ENCODE measurements at places on chromosomes 7 and 10.
A peak's percentile ranks its signal among the peaks of the same experiment; 100 is the strongest.

GRCh38 chr10:35827783-35828182 is 185.7 kb upstream of the FZD8 start:
- DNase-seq: no peak

DNA sequence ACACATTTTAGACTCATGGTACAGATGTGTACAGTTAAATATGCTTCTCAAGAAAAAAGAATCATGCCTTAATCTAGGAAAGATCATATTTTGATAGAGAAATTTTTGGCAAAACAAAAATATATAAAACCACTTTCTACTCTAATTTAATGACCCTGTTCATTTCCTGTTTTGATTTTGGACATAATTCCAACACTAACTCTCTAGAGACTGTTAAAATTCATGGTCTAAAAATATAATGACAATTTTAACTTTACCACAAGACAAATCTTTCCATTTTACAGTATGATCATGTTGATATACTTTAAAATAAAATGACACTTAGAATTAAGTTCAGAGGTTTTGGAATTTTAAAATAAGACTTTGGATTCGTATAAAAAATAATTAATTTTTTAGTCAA is 45.2 kb downstream of the PRKG1 start:
- DNase-seq: no peak

GRCh38 chr7:123410273-123410904 is 124.0 kb downstream of the IQUB start:
- peak; percentile 22 for DNase-seq

DNA sequence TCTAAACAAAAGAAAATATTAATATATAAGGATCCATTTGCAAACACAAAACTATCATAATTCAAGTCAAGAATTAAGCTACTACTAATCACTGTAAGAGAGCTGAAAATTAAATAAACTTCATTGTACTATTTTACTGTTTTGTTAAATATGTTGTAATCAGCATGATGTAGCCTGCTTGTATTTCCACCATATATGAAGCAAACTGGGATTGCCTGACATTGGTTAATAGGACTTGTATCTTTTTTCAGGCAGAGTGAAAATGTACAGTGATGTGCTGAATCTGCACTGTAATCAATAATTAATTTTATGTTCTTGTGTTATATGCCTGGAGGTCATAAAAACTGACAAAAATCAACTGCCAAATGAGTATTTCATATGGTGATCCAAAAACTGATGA is 25.4 kb downstream of the TRDMT1 start:
- DNase-seq: no peak

Measured in fibroblast of skin of right quadriceps (primary cell).